ENCODE measurements at places on chromosomes 5 and 9. TPM values are rescaled to one million over a fixed set of nuclear protein-coding genes. Genes with fewer than 3 reads are reported as not detected.

GRCh38 chr5:142357469-142358090, 32.8 kb upstream of the SPRY4 start:
- DNase-seq = no peak

The NMRK1 gene
- total RNA-seq = 16.5 TPM

The PRR16 gene
- not detected for total RNA-seq

The NUTM2G gene
- total RNA-seq = not detected

The LCN12 gene
- not detected for total RNA-seq
